ENCODE measurements at places on chromosomes 7 and 10.

GRCh38 chr10:381805-382204 lies 246.6 kb downstream of the ZMYND11 start:
- no peak for DNase-seq

DNA sequence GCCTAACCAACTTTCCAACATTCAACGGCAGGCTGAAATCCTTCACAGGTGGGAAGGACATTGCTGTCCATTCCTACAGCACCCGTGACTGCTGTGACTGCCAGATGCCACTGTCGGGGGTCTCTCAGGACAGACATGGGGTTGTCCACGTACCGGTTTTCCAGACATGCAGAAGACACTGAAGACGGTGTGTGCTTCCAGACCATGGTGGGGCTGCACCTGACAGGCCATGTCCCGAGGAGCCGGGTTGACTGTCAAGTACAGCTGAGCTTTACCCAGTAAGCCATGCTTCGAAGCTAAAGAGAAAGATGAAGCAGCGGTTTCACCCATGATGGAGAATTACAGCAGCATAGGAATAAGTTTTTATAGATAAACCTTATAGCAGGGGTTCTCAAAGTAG lies 70.9 kb downstream of the PKD1L1 start:
- DNase-seq = no peak

DNA sequence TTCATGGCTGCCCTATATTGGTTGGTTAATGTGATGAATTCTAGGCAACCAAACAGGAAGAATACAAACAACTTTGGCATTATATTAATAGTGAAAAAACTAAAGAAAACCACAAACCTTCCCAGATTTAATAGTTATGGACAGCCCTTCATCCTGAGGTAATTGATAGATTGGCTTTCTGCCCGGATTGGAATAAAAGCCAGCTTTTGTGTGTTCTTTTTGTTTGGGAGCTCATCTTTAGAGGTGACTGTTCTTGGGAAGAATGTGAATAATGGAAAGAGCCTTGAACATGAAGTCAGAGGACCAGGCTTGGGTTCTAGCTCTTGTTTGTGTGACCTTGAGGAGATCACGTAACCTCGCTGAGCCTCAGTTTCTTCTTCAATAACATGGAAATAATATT lies 92.3 kb downstream of the VTI1A start:
- DNase-seq = no peak

- DNase-seq = no peak
Observed at GRCh38 chr7:42877862-42878261, 34.0 kb downstream of the C7orf25 start.

DNA sequence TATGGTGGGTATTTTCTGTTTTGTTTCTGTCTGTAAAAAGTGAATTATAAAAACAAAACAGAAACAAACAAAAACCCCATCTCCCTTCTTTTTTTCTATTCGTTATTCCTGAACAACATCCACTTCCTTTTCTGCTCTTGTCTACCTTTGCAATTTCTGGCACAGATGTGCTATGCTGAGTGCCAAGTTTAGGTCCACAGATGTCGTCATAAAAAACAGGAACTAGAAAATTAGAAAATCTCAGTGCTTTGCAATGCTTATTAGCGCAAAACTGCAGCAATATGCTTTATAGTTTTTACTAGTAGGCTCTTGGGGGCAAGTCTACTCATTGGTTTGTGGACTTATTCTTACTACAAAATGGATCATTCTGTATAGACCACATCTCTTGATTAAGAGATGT lies 94.2 kb upstream of the PRKCQ start:
- no peak for DNase-seq

GRCh38 chr7:18459484-18460245 lies 35.9 kb upstream of the HDAC9 start:
- no peak for DNase-seq

DNA sequence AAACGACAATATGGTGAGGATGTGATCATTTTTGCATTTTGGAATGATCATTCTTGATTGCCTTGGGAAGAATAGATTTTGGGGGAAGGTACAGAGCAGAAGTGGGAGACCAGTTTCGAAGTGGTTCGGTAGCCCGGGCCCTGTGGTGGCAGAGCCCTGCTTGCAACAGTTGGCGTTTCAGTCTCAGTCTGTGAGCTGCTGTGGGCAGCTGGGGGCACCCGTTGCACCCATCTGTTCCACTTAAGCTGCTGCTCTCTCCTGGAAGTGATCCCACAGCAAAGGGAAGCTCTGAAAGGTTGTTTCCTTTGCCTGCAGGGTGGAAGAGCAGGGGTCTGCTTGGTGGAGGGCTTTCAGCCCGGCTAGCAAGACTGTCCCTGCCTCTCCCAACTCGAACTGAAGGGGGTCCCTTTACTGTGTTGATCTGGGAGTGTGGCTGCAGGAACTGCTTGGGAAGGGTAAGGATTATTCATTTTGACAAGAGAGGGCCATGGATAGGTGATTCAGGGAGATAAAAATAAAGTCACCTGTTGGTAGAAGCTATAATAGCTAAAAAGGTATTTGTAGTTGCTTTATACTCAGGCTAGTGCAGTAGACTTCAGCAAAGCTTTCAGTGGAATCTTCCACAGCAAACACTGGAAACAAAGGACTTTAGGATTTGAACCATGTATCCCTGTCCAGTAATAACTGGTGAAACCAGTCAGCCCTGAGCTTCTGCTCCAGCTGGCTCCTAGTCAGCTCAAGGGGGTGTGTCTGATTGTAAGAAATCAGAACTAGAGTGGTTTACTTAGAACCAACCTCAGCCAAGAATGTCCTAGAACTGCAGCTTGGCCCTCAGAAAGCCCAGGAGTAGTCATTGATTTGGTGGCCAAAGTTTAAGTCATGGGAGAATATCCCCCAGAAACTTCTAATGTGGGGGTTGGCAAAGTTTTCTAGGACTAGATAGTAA lies 53.1 kb upstream of the PDCD4 start:
- no peak for DNase-seq

DNA sequence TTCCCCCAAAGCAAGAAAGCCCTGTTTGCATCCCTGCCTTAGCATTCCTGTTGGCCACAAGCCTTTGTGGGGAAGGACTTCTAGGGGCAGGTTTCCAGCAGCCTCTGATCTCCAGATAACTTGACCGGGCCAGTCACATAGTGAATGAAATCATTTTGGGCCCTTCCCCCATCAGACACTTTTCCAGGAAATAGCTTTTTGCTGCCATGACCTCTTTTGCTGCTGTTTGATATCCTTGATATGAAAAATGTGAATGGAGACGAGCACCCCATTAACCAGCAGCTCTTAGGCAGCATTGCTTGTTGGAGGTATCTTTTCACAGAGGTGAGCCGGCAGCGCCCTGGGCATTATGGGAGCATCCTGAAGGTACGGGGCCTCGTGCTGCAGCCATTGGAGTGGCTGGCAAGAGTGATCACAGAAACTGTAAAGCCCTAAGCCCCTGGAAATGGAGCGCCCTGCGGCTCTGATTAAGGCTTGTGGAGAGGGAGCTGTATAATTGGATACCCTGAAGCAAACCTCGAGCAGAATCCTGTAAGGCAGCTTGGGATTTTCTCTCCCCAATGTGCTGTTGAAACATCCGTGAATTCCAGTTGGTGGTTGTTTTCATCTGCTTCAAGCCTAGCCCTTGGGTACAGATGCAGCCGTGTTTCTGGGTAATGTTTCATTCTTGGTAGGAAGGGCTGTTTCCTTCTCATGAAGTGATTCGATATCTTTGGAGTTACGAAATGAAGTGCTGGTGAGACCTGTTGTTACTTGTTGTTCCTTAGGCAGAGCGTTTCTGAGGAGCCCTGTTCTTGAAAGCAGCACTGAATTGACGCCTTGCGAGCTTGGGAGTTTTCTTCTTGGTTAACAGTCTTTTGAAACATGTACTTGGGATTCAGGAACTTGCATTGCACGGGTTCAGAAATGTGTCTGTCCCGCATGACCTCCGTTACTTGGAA lies 179.0 kb downstream of the PTEN start:
- no peak for DNase-seq

GRCh38 chr7:96021568-96021967 lies 249.2 kb downstream of the DYNC1I1 start:
- DNase-seq = no peak

DNA sequence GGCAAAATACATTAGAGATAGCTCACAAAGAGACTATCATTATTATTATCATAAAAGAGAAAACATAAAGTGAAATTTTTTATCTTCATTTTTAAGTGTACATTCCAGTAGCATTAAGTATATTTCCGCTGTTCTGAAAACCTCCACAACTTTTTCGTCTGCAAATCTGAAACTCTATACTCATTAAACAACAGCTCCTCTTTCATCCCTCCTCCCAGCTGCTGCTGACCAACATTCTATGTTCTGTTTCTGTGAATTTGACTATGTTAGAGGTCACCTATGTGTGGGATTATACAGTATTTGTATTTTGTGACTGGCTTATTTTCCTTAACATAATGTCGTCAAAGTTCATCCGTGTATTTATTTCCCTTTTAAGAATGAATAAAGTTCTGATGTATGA lies 429.3 kb upstream of the TPK1 start:
- no peak for DNase-seq

GRCh38 chr10:33193701-33194521 lies 140.6 kb downstream of the NRP1 start:
- no peak for DNase-seq

DNA sequence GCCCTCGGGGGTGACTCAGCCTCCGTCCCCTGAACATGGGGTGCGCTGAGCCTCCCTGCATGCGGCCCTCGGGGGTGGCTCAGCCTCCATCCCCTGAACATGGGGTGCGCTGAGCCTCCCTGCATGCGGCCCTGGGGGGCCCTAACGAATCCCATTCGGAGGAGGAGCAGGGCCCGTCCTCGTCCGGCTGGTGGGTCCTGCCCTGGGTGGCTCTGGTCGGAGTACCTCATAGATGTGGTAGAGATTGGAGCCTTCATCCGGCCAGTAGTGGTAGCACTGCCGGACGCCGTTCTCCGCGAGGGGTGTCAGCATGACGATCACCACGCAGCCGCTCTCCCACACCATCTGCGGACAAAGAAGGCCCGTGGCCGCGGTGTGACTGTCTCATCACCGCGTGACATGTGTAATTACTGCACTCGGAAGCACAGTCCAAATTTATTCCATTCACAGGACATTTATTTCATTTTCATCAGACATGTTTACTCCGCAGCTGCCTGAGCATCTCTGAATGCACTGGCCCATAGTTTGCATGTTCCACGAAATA lies 241.1 kb downstream of the DNAJB6 start:
- DNase-seq = no peak

DNA sequence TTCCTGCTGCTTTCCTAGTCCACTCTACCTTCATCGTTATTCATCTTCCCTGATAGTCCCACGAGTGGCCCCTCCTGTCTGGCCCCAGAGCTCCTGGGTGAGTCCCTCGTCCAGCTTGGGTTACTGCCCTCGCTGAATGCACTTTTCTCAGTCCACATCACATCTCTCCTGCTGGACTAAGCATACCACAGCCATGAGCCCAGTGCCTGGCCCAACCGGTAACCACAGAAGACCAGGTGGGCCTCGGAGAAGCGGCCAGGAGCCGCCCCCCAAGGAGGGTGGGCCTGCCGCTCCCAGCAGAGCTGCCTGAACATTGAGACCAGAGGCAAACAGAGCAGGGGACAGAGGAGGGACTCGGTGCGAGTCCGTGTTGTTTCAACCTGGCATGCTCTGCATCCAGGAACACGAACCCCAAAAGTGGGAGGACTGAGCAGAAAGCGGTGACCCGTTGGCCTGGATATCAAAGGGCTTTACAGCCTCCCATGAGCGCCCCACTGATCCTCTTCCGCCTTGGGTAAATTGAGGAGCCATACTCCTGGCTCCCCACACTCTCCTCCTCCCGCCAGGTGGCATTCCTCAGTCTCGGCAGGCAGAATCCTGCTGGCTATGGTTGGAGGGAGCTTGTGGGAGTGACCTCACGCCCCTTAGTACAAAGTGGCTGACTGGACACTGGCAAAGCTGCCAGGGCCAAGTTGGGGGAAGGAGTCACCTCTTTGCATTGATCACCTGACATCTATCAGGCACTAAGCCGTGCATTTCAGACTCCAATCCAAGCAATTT lies 13.3 kb downstream of the TMEM72 start:
- no peak for DNase-seq

- no peak for DNase-seq
Observed at GRCh38 chr7:130925136-130925794, 191.3 kb upstream of the KLF14 start.

GRCh38 chr10:129525401-129525801 lies 58.4 kb downstream of the MGMT start:
- no peak for DNase-seq

GRCh38 chr7:64996305-64996704 lies 5.5 kb upstream of the ZNF117 start:
- no peak for DNase-seq

- DNase-seq = no peak
Observed at GRCh38 chr10:12181065-12181775, 14.5 kb downstream of the NUDT5 start.

GRCh38 chr10:118035354-118036005 lies 11.3 kb downstream of the RAB11FIP2 start:
- no peak for DNase-seq

DNA sequence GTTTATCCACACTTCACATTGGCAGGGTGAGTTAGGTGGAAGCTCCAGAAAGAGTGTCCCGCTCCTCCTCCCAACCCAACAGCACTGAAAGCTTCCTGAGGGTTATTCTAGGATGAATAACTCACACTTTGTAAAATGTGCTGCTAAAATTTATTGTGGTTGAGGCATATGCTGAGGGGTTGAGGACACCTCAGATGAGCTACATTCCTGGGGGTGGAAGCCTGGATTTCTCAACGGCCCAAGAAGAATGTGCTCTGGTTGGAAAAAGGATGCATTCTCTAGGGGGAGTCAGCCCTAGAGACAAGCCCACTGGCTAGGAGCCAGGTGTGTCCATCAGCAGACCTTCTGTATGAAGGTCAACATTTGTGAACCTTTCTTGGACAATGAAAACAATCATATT lies 91.5 kb upstream of the PDE1C start:
- DNase-seq = no peak

- DNase-seq = no peak
Observed at GRCh38 chr10:73079779-73080541, 16.7 kb downstream of the P4HA1 start.

Data from C1 segment of cervical spinal cord (tissue), 14 donors.